ENCODE measurements at places on chromosomes 12 and 14. TPM values are rescaled to one million over a fixed set of nuclear protein-coding genes. Genes with fewer than 3 reads are reported as not detected.

SPTB gene
- not detected for total RNA-seq

FKBP4 gene
- total RNA-seq, result 59.0 TPM

MYH6 gene
- total RNA-seq, result not detected

HOTAIR gene
- total RNA-seq, result 1.2 TPM

TCL1B gene
- total RNA-seq, result not detected

CACNA1C gene
- total RNA-seq, result 18.9 TPM

SSTR1 gene
- total RNA-seq, result 2.7 TPM

DIO2 gene
- 6.2 TPM for total RNA-seq

DNA sequence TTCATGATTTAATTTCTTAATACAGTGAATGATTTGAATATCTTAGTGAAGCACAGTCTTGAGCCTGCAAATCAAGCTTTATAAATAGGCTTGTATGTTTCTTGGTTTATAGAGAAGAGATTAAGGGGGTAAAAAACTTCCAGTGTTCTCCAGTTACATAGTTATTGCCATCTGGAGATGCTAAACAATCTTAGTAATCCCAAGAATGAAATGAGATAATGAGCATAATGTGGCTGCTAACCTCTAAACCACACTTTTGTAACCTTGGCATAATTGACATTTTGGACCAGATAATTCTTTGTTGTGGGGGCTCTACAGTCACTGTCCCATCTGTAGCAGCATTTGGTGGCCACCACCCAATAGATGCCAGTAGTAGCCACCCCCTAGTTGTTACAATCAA is 316.8 kb downstream of the CCDC91 start:
- no peak for DNase-seq

DNA sequence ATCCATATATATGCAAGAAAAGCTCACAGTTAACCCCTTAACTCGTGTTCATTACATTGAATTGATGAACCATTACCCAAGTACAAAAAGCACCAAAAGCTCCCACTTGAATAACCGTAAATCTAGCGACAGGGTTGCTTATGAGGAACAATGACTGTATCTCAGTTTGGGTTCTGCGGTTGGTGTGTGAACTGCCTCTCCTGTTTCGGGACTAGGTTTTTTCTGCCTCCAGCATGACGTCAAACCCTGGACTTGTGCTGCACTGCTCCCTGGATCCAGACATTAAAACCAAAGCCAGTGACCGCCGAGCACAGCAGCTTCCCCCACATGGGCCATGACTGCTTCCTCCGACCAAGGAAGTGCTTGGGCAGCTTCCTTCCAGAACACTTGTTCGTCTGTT is 77.7 kb downstream of the SETD3 start:
- DNase-seq, result no peak

GRCh38 chr12:57611108-57611826 is at the start of gene ARHGEF25:
ARHGEF25 (plus strand) TSS chr12:57611435; CDS start chr12:57611895, 460 bp downstream.
- DNase-seq, result peak; percentile 88

DNA sequence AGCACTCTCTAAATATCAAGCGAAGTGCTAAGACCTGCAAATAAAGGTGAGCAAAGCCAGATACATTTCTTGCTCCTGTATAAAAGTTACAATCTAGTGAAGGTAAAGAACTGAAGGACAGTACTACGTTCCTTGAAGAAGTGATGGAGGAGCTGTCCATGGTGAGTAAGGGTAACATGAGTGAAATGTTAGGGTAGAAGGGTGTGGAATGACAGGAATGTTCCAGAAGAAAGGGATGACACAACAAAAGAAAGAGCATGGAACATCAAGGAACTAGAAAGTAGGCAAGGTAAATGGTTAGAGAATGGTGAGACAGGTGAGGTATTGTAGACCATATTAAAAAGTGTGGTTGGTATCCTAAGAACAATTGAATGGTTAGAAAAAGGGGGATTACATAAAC is 272.4 kb downstream of the ACSS3 start:
- DNase-seq, result no peak

DNA sequence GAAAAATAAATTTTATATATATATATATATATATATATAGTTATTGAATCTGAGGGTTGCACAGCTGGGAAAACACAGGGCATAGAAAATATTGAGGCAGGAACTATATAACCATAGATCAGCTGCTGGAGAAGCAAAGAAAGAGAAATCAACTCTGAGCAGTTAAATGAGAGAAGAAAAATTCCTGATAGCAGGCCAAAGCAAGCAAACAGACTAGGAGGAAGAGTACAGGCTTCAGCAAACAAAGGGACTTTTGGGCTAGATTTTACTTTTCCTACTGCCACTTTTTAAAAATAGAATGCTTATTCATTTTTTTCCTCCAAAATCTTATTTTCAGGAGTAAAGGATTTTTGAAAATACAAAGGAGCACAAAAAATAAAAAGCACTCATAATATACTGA is 216.0 kb upstream of the PRKD1 start:
- no peak for DNase-seq

GRCh38 chr12:25278269-25278668 is 27.5 kb upstream of the KRAS start:
- DNase-seq, result no peak

DNA sequence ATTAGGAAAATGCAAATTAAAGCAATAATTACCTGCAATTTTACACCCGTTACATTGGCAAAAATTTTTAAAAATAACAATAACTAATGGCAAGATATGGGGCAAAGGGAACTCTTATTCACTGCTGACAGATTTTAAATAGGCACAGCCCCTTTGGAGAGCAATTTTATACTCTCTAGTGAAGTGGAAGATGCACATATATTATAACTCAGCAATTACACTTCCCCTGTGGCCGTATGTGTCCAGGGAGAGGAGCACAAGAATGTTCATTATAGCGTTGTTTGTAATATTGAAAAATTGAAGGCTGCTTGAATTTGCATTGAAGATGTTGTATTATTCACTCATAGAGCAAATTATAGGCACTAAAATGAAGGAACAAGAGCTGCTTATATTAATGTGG is 488.3 kb upstream of the ATXN7L3B start:
- no peak for DNase-seq

DNA sequence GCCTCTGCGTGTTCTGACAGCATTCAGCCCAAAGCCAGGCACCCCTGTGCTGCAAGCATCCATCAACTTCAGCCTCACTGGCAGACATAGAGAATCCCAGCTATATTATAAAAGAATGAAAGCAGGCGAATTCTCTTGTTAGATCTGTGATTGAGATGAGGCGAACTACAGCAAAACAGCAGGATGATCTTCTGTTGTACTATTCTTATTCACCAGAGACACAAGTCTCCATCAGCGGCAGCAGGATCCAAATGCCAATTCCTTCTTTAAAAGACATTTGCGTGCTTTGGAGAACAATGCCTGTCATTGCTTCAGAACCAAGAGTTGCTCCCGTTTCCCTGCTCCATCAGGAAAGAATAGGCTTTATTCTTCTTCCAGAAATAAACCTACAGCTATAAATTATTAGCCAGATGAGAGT is 188.9 kb downstream of the SLC41A2 start:
- no peak for DNase-seq

DNA sequence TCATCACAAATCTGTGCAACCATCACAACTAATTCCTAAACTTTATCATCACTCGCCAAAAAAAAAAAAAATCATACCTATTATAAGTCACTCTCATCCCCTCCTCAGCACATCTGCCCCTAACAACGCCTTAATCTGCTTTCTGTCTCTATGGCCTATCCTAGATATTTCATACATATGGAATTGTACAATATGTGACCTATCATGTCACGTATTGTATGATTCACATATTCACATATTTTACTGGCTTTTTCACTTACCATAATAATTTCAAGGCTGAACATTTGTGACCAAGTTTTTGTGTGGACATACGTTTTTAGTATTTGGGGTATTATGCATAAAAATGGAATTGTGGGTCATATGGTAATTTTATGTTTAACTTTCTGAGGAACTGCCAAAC is 400.7 kb downstream of the DAD1 start:
- DNase-seq, result no peak

- DNase-seq, result no peak
Observed at GRCh38 chr12:17064834-17065233, 458.9 kb upstream of the LMO3 start.

- DNase-seq, result no peak
Observed at GRCh38 chr14:73916324-73916723, 29.7 kb downstream of the ZNF410 start.

DNA sequence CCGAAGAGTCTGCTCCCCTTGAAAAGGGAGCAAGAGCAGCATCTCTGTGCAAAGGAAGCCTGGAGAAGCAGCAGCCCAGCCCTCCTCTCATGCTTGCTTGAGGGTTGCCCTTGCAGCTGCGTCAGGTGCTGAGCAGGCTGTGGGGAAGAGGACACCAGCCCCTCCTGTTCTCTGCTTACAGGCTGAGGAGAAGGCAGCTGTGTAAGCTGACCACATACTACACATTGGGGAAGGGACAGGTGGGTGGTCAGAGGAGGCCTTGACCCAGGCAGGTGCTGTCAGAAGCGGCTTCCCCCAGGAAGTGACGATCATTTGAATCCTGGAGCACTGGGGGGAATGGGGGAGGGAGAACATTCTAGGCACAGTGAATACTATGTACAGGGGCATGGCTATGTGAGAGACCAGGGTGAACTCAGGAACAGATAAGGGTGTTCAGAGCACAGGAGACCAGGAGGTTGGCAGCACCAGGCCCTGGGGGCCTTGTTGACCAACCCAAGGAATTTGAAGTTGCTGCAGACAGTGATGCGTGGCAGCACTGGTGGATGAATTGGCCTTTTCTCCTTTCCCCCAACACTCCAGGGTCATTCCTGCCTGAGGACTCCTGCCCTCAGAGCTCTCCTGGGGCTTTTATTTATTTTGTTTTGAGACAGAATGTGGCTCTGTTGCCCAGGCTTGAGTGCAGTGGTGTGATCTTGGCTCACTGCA is 2.7 kb upstream of the KLC1 start:
- no peak for DNase-seq

DNA sequence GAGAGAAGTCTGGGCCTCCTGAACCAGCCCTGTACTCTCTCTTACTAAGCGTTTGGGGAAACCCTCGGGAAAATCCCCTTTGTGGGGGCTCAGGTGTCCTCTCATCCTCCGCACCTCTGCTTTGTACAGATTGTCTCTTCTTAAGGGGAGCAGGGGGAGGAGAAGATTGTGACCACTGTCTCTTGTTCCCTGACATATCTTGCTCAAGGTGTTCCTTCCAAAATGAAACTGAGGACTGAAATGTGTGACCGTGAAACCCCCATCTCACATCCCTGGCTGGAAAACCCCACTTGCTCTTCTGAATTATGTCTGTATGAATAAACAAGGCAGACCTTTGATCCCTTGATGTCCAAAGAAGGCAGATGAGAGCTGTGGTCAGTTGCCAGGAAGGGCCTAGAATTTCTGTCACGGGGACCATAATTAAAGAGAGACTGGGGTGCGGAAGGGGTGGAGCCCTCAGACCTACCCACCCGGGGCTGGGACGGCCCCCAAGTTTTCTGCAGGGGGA is 369.8 kb downstream of the AACS start:
- DNase-seq, result no peak
